ENCODE measurements at places on chromosomes 7 and 10.

DNA sequence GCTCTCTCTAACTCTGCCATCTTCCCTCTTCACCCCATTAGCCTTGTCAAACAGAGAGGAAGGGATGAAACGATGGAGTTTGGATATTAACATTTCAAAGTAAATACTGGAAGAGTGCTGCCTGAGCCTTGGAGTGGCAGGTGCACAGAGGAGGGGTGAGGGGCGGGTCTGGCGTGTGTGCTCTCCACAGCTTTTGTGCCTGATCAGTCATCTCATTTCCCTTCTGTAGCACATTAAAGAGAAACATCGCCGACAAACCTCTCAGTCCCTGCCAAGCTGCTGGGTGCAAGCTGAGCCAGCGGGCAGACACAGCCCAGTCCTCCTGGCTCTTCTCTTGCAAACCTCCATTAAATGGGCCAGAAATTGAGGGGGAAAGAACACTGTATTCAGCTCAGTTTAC is 76.2 kb downstream of the SLIT1 start:
- no peak for DNase-seq

DNA sequence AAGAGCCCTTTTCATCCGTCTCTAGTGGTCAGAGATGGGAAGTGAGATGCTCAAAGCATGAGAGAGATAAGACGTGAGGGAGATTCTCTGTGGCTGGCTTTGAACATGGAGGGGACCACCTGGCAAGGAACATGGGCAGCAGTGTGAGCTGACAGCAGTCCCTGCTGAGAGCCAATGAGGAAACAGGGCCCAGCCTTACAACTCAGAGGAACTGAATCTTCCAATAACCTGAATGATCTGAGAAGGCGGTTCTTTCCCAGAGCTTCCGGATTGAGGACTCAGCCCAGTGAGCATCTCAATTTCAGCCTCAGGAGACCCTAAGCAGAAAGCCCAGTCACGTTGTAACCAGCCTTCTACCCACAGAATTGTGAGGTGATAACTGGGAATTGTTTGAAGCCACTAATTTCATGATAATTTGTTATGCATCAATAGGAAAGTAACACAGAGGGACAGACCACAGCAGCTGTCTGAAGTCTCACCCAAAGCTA is 33.9 kb upstream of the IKZF1 start:
- DNase-seq = no peak

GRCh38 chr10:132468216-132468615 is 69.4 kb upstream of the INPP5A start:
- no peak for DNase-seq

GRCh38 chr7:4123823-4124222 is 558.3 kb upstream of the FOXK1 start:
- DNase-seq = peak; percentile 46

- DNase-seq = no peak
These were observed 299.9 kb upstream of the LRRN3 start for GRCh38 chr7:110790992-110791391.

- DNase-seq = no peak
These were observed 37.6 kb downstream of the ENTPD1 start for GRCh38 chr10:95793401-95794045.

- DNase-seq = no peak
These were observed 240.6 kb downstream of the TRIL start for GRCh38 chr7:28717445-28718054.

GRCh38 chr7:46754140-46754720 is 827.7 kb downstream of the TNS3 start:
- DNase-seq = no peak

GRCh38 chr7:6590645-6591110 is 857 bp downstream of the INTS15 start:
- no peak for DNase-seq

DNA sequence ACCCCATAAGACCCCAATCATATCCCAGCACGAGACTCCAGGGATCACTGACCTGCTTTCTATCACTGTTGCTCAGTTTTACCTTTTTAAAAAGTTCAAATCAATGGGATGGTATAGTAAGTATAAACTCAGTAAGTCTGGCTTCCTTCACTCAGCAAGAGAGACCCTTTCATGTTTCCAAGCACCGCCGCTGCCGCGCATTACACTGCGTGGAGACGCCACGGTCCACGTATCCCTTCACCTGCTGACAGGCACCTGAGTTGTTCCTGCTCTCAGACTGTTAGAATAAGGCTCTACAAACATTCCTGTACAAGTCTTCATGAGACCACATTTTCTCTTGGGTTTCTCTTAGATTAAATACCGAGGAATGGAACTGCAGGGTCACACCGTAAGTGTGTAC is 28.3 kb downstream of the MAD1L1 start:
- DNase-seq = no peak

DNA sequence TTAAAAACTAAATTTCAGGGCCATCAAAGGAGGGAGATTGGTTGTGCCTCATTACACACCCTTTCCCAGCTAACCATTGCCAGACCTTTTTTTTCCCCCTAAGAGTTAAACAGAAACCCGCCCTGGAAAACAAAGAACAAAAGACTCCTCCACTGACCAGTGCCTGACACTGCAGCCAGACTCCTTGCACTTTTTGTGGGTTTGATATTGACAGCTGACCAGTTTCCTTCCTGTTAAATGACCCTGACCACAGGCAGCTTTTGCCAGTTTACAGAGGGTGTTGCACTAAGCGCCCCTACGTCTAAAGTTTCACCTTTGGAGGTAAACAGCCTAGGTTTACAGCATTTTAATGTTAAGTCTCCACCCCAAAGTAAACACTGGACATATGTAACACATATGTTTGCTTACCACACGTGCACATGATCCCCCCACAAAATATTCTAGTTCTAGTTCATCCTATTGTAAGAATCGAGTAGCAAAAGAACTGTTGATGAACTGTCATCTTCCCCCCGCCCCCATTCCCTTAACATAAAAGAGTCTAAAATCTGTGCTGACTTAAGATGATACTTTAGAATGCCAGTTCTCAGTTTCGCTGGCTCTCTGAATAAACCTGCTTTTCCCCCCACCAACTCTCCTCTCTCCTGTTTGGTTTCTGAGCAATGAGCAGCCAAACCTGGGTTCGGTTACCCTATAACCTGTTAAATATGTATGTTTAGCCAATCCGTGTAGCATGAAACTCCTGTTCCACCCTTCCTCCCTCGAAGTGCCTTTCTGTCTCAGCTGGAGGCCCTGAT is 38.0 kb downstream of the FOXI2 start:
- no peak for DNase-seq

GRCh38 chr10:6769704-6770417 is 189.8 kb upstream of the PRKCQ start:
- DNase-seq = no peak

DNA sequence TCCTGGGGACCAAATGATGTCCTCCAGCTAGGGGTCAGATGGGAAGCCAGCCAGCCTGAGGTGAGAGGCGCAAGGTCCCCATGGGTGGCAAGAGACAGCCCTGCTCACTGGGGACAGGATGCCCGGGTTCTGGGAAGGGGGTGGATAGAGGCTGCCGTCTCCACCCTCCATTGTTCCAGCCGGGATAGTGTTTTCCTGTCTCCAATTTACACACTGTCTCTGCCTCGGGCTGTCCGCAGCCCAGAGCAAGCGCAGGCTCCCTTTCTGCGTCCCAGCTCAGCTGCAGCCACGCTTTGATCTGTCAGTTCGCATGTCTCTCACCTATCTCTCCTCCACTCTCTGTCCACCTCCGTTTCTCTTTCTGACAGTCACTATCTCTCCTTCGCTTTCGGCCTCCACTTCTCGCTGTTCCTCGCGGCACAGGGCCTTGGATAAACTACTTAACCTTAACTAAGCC is 2.1 kb downstream of the EPHB4 start:
- DNase-seq = no peak

- DNase-seq = no peak
These were observed 209.9 kb downstream of the USP6NL start for GRCh38 chr10:11401264-11402235.

GRCh38 chr7:102407910-102408309 is 11.7 kb downstream of the PRKRIP1 start:
- no peak for DNase-seq

DNA sequence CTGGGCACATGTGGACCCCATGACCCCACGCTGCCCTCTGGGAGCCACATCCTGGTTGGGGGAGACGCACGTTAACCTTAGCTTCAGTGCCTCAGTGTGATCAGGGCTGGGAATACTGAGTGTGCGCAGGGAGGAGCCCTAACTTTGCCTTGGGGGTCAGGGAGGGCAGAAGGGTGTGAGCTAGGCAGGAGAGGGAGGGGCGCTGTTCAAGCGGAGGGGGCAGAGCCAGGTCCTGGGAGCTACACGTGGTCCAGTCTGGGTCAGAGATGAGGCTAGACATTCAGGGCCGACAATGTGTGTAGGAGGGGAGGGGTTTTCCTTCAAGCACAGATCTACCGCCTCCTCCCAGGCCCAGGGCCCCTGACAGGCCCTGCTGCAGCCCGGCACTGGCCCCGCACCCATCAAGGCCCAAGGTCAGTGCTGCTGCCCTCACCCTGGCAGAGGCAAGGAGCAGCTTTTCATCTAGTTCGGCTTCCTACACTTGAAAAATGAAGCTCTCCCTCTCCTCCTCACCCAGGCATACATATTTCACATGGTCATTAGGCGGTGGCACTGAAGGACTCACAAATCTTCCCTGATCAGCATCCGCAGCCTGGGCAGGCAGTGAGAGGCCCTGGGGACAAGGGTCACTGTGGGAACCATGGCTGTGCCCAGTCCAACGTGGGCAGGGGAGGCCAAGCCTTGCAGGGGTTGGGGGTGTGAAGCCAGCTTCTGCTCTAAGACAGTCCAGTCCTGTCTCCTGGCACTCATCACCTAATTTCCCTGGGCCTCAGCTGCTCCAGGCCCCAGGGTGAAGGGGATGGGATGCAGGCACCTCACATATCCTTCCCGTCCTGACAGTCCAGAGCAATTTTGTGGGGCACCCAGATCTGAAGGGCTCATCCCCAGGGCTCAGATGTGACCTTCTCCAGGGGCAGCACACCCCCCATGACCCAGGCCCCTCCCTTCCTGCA is 47.3 kb downstream of the C10orf105 start:
- DNase-seq = no peak

- no peak for DNase-seq
These were observed 103.4 kb upstream of the GLI3 start for GRCh38 chr7:42340436-42340835.

DNA sequence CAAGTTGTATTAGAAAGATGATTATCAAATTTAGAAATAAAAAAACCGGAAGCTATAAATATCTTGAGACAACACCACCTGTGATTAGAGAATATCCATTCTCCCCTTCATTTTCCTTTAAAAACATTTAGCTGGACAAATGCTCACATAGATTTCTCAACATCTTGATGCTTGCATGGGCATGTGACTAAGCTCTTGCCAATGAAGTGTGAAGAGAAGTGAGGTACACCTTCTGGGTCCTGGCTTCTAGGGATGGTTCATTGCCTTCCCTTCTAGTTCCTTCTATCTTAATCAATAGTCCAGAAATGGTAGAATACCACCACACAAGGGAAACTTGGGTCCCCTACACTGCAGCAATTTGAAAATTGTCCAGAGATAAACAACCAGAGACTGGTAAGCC is 41.0 kb downstream of the WAPL start:
- no peak for DNase-seq

DNA sequence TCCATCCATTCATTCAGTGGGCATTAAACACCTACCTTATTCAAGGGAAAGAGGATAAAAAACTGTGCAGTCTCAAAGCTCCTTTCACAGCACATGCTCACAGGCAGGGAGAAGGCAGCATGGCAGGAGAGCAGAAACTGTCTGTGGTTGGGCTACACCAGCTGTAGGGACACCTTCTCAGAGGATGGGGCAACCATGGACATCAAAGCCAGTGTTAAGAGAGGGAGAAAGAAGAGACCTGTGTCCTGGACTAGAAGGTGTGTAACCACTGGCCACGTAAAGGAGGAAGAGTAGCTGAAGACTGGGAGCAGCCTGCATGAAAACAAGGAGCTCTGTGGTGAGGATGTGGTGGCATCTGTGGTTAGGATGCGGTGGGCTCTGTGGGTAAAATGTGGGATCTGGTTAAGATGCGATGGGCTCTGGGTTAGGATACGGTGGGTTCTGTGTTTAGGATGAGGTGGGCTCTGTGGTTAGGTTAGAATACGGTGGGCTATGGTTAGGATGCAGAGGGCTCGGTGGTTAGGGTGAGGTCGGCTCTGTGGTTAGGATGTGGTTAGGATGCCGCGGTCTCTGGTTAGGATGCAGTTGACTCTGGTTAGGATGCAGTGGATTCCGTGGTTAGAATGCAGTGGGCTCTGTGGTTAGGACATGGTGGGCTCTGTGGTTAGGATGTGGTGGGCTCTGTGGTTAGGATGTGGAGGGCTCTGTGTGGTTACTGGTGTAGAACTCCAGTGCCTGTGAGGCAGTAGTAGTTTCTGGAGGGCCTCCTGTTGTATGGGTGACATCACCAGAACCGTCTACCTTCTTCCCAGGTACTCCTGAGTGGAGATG is 197.6 kb downstream of the WDR37 start:
- no peak for DNase-seq

GRCh38 chr7:4076701-4077294 is 605.3 kb upstream of the FOXK1 start:
- no peak for DNase-seq

DNA sequence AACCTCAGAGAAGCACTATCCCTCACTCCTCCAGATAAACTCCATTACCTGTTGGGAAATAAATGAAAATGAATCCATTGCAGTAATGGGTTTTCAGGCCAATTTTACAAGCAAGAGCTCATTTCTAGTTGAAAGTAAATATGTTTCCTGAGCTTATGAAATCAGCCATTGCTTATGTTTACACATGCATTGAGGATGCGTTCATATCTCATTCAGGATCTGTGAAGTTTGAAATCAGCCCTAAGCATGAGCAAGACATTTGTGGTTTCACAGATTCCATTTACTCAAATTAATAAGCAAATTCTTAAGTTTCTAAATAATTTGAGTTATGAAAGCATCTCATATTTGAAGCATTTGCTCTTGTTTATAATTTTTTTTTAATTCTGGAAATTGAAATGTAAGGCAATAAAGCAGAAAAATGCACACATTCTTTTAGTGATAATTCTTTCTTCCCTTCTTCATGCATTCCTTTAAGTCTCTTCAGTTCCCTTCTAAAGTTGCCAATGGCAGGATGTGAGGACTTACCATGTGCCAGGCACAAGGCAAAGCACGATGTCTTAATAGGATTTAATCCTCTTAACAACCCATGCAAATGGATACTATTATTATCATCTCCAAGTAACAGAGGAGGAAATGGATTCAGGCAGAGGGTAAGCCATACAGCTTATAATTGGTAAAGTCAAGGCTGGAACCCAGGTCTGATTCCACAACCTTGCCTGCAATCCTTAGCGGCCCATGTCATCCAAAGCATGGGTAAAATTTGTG is 35.0 kb upstream of the CTTNBP2 start:
- no peak for DNase-seq

GRCh38 chr10:50988792-50989191 is 85.5 kb upstream of the PRKG1 start:
- no peak for DNase-seq

GRCh38 chr7:92835851-92836488 is 403 bp downstream of the CDK6 start:
- no peak for DNase-seq

- DNase-seq = no peak
These were observed 56.8 kb upstream of the LANCL2 start for GRCh38 chr7:55308186-55308929.

All from posterior cingulate gyrus (tissue), 11 donors.